ELR (cell line): ENCODE measurements at places on chromosomes 3 and 15.

DNA sequence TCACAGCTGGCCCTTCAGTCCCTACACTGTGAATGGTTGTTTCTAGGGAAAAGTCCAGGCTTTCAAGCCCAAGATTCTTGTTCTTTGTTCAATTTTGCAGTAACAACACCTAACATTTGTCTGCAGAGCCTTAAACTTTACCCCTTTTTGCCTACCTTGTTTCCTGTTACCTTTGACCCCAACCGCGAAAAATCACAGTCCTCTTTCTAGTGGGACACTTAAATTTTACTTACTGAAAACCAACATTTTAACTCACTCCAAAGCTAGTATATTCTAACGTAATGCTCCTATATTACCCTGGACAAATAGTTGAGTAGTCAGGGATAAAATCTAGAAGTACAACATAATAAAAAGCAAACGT, 649 bp upstream of the PIK3CB start:
- DNase-seq, result no peak

DNA sequence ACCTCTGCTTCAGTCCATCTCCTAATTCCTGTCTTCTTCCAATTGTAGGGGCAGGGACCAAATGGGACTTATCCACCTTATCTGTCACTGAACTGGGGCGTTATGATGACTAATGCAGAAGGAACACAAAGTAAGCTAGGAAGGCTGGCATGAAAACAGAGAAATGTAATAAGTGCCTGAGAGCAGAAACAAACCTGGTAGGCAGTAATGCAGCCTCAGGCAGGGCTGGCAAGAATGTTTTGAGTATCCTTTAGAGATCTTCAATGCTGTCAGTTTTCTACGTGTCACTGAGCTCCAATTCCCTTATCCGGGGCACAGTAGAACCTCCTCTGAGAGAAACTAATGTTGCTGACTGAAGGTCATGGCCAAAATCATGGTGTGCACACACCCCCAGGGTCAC, 246.2 kb upstream of the TBL1XR1 start:
- DNase-seq, result peak; percentile 34

- DNase-seq, result no peak
Measured at GRCh38 chr3:119964294-119964693, 130.0 kb downstream of the GSK3B start.

GRCh38 chr15:77418966-77419835, 703 bp downstream of the PEAK1 start:
- DNase-seq, result peak; percentile 41

GRCh38 chr3:53803124-53803815, 42.9 kb downstream of the CHDH start:
- no peak for DNase-seq

DNA sequence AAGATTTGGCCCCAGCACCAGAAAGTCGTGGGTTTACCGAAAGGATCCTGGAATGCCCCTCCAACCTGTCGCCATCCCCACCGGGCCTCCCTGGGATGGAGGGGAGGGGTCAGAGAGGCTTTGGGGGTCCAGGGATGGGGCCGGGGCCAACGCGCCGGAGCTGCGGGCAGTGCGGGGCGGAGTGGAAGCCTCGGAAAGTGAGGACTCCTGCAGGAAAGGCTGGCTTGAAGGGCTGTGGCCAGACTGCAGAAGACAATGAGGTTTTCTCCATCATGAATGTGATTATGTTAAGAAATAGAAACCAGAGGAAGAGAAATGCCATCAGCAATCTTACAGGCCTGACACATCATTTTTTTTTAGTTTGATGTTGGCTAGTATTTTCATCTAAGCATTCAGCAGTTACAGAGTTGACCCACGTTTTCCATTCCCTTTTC, 738 bp downstream of the YEATS2 start:
- peak; percentile 58 for DNase-seq

- no peak for DNase-seq
Measured at GRCh38 chr3:131796111-131796510, 238.7 kb downstream of the CPNE4 start.

DNA sequence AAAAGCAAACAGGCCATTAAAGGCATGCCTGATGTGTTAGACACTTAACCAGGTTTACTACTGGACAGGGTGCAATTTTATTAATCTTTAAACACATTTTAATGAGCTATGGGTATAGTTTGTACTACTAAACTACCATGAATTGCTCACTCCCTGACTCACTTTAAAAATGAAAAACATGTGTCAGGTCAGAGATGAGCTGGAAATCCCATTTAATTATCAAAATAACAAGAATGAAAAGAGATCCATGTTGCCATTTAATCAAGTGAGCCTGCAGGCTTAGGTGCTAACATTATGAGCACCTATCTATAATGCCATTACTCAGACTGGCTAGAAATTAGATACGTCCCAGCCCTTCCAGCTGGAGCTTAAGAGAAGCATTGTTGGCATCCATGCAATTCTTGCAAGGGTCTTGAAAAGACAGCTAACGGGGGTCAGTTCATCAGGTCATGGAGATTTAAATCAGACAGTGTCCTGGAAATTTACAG, 224.4 kb downstream of the THRB start:
- DNase-seq, result no peak
